ENCODE measurements at places on chromosomes 1 and 21.

- DNase-seq, result no peak
Measured at GRCh38 chr21:38843806-38844503, 38.2 kb downstream of the ETS2 start.

GRCh38 chr1:115165776-115166175, 76.5 kb upstream of the TSPAN2 start:
- no peak for DNase-seq

DNA sequence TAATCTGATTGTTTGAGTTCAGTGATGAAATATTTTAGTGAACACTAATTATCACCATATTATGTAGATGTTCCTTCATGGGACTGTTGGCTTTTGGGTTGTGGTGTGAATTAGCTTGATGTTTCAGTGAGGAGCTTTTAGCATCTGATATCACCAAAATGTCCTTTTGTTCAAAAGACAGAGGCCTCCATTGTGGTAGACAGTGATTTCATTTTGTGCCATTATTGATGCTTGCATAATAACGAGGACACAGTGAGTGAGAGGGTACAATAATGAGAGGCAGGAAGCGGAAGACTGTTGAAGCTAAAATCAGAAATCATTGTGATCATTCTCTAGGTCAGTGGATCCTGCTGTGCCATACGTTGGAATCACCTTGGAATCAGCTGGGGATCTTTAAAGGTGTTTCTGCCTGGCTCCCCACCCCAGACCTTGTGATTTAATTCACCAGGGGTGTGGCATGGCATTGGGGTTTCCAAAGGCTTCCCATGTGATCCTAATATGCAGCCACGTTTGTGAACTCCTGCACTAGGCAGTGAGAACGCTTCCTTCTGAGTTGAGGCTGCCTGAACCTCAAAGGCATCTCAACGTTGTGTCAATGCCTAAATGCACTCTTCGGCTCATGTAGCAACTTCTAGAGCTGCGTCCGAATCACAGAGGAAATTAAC, 82.1 kb upstream of the KIF1B start:
- no peak for DNase-seq

DNA sequence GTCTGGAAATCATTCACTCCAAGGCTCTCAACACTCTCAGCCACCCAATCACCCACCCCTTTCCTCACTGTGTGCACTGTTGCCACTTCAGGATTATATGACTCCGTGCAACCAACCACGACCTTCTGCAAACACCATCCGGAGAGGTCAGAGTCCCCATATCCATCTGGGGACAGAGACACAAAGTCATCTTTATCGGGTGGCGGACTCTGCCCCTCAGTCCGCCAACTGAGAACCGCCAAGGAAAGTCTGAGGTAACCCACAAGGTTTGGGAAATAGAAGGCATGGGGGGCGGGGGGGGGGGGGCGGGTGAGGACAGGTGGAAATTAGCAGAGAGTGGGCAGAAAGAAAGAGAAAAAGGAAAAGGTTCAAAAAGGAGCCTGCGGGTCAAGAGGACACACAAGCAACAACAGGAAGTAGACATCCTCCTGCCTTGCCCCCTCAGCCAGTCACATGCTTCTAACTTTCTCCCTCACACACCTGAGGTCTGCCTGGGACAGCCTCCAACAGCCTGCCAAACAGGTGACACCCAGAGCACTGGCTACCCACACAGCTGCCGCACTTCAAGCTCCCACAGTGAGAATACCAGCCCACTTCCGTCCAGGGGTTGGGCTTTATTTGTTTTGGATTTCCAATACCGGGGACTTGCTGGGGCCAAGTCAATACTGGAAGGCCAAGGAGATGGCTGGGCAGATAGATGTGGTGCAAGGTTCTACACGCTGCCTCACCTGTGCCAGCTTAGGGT, 58.1 kb downstream of the SSBP3 start:
- DNase-seq, result no peak

DNA sequence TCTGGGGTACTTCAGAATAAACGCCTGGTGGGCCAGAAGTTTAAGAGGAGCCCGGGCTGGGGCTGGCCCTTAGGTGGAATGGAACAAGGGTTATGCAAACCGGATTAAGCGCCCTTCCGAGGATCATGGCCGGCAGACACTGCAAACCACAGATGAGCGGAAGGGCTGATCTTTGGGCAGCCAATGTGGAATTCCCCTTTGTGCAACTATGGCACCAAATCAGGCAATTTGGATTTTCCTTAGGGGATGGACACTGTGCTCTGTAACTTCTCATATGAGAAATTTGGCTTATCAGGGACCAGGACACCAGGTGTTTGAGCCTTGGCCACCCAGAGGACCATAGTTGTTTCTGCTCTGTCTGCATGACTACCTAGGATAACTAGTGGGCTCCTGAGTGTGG, 5.7 kb upstream of the IL10 start:
- DNase-seq, result no peak
